Pancreas (tissue), 10 donors: ENCODE measurements at places on chromosomes 7 and 10. TPM values are rescaled to one million over a fixed set of nuclear protein-coding genes. Genes with fewer than 3 reads are reported as not detected.

Gene INHBA
- 3.1 TPM for total RNA-seq

DNA sequence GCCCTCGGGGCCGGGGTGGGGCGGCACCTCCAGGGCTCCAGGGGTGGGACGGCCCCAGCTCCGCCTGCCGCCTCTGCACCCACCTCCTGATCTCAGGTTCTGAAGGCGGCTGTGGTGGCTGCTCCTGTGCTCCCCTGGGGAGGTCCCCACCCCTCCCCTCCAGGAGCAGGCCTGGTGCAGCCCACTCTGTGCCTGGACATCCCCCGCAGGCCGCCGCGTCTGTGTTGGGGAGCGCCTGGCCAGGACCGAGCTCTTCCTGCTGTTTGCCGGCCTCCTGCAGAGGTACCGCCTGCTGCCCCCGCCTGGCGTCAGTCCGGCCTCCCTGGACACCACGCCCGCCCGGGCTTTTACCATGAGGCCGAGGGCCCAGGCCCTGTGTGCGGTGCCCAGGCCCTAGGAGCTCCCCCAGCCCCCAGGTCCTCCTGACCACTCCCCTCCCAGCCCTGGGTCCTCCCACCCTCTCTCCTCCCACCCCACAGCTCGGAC lies 5.5 kb downstream of the CYP2W1 start:
- no peak for DNase-seq
- H3K36me3 ChIP-seq: no peaks in the 10 kb centered on the region
- H3K4me3 ChIP-seq: no peak overlapping the region
- H3K27me3 ChIP-seq: no peaks in the 10 kb centered on the region
- H3K4me1 ChIP-seq: peaks cover 5% of the 10 kb centered on the region

GRCh38 chr7:97671571-97671970 lies 60.3 kb upstream of the TAC1 start:
- DNase-seq: no peak
- H3K4me1 ChIP-seq: no peaks in the 10 kb centered on the region
- no peak overlapping the region for H3K4me3 ChIP-seq
- H3K27me3 ChIP-seq: no peaks in the 10 kb centered on the region
- H3K27ac ChIP-seq: no peak overlapping the region

GRCh38 chr7:39978230-39978934 lies 28.3 kb downstream of the CDK13 start:
- no peak for DNase-seq
- H3K27me3 ChIP-seq: no peaks in the 10 kb centered on the region
- H3K27ac ChIP-seq: no peak overlapping the region
- no peak overlapping the region for H3K4me3 ChIP-seq
- no peaks in the 10 kb centered on the region for H3K36me3 ChIP-seq

Gene GDF2
- not detected for total RNA-seq

Gene AP5Z1
- total RNA-seq: 28.8 TPM

- no peak overlapping the region for H3K4me3 ChIP-seq
- no peak for DNase-seq
- no peaks in the 10 kb centered on the region for H3K36me3 ChIP-seq
- H3K4me1 ChIP-seq: peaks cover 3% of the 10 kb centered on the region
- no peak overlapping the region for H3K27ac ChIP-seq
- H3K27me3 ChIP-seq: no peaks in the 10 kb centered on the region
Measured at GRCh38 chr7:6346581-6346980, 74.2 kb upstream of the CYTH3 start.

- no peaks in the 10 kb centered on the region for H3K27me3 ChIP-seq
- no peak overlapping the region for H3K27ac ChIP-seq
- no peaks in the 10 kb centered on the region for H3K36me3 ChIP-seq
- no peak overlapping the region for H3K4me3 ChIP-seq
- H3K4me1 ChIP-seq: no peaks in the 10 kb centered on the region
Measured at GRCh38 chr10:10782603-10783002, 235.1 kb upstream of the CELF2 start.

GRCh38 chr7:12725575-12726316 lies 38.3 kb downstream of the ARL4A start:
- no peaks in the 10 kb centered on the region for H3K27me3 ChIP-seq
- no peak for DNase-seq
- no peak overlapping the region for H3K27ac ChIP-seq

- no peaks in the 10 kb centered on the region for H3K27me3 ChIP-seq
- H3K4me3 ChIP-seq: no peak overlapping the region
- no peak for DNase-seq
- no peak overlapping the region for H3K27ac ChIP-seq
Measured at GRCh38 chr10:128158021-128158795, 32.0 kb upstream of the MKI67 start.

DNA sequence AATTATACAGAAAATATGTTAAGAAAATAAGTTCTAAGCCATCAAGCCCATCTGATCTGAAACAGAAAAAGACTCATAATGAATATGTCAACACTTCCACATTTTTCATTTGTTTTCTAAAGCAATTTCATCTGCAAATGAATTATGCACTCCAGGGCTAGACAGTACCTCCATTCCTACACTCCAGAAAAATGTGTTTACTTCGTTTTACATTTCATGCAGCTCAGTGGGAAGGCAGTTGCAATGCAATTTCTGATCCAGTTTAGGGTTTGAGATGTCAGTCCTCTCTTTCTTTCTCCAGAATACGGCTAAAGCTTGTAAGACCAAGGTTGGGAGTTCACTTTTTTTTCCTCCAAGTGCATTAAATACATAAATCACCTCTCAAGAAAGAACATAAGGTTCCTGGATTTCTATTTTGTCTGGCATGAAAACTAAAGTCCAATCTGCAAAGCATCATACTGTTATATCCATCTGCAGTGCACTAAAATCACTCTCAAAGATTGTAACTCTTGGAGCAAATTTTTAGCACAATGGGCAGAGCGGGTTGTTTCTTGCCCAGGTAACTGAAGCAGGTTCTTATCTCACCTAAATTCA lies 348.8 kb upstream of the C7orf33 start:
- H3K27me3 ChIP-seq: no peaks in the 10 kb centered on the region
- no peaks in the 10 kb centered on the region for H3K4me1 ChIP-seq
- no peak overlapping the region for H3K4me3 ChIP-seq

GRCh38 chr10:117544004-117544701 lies 1.6 kb downstream of the EMX2 start:
- H3K4me1 ChIP-seq: peaks cover 11% of the 10 kb centered on the region
- no peaks in the 10 kb centered on the region for H3K36me3 ChIP-seq
- no peaks in the 10 kb centered on the region for H3K27me3 ChIP-seq
- no peak for DNase-seq
- H3K4me3 ChIP-seq: peak overlapping the region; percentile 18

- no peak overlapping the region for H3K4me3 ChIP-seq
- DNase-seq: no peak
- H3K36me3 ChIP-seq: no peaks in the 10 kb centered on the region
Measured at GRCh38 chr7:135771961-135772638, 23.5 kb upstream of the FAM180A start.

DNA sequence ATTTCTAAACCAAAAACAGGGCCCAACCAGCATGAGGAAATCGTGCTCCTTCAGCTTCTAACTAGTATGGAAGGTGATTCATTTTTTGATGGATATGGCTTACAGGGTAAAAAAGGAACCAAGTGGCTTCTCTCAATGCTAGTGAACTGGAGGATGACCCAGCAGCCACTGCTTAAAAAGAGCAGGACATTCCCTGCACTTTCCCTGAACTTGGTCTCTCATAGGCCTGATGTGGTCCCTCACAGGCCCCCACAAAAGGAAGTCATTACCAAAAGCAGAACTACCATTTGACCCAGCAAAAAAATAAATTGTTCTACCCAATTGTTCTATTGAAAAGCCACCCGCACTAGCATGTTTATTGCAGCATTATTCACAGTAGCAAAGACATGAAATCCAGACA lies 188.8 kb downstream of the CALN1 start:
- no peak overlapping the region for H3K4me3 ChIP-seq
- H3K36me3 ChIP-seq: no peaks in the 10 kb centered on the region
- H3K27me3 ChIP-seq: no peaks in the 10 kb centered on the region
- H3K27ac ChIP-seq: no peak overlapping the region

- H3K4me3 ChIP-seq: no peak overlapping the region
- H3K36me3 ChIP-seq: no peaks in the 10 kb centered on the region
- H3K27me3 ChIP-seq: no peaks in the 10 kb centered on the region
- H3K27ac ChIP-seq: no peak overlapping the region
Measured at GRCh38 chr10:74896788-74897527, 70.6 kb downstream of the KAT6B start.

Gene ZNF518A
- 10.5 TPM for total RNA-seq

GRCh38 chr7:42014625-42015618 lies 222.1 kb downstream of the GLI3 start:
- no peaks in the 10 kb centered on the region for H3K36me3 ChIP-seq
- H3K4me3 ChIP-seq: no peak overlapping the region
- DNase-seq: peak; percentile 64
- no peak overlapping the region for H3K27ac ChIP-seq
- H3K27me3 ChIP-seq: no peaks in the 10 kb centered on the region

- H3K36me3 ChIP-seq: no peaks in the 10 kb centered on the region
- H3K4me3 ChIP-seq: peak overlapping the region; percentile 95
- H3K4me1 ChIP-seq: peaks cover 18% of the 10 kb centered on the region
- DNase-seq: peak; percentile 32
Measured at GRCh38 chr7:30594048-30594539, 584 bp upstream of the GARS1 start.

DNA sequence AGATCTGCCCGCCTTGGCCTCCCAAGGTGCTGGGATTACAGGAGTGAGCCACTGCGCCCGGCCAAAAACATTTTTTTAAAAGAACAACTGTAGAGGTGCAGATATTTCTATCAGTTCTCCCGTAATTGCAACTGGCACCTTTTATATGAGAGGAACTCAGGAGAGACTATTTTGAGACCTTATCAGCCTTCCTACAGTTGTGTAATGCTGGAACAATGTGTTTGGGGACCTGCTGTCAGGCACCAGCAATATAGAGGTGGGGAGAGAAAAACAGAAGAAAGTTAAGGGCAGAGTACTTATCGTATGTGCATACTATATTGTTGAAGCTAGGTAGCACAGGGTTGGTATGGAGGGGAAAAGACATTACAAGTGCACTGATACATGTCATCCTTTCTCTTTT lies 343.8 kb upstream of the ANKRD30A start:
- no peak overlapping the region for H3K27ac ChIP-seq
- H3K27me3 ChIP-seq: no peaks in the 10 kb centered on the region
- no peak overlapping the region for H3K4me3 ChIP-seq
- DNase-seq: no peak
- no peaks in the 10 kb centered on the region for H3K36me3 ChIP-seq
- H3K4me1 ChIP-seq: no peaks in the 10 kb centered on the region

DNA sequence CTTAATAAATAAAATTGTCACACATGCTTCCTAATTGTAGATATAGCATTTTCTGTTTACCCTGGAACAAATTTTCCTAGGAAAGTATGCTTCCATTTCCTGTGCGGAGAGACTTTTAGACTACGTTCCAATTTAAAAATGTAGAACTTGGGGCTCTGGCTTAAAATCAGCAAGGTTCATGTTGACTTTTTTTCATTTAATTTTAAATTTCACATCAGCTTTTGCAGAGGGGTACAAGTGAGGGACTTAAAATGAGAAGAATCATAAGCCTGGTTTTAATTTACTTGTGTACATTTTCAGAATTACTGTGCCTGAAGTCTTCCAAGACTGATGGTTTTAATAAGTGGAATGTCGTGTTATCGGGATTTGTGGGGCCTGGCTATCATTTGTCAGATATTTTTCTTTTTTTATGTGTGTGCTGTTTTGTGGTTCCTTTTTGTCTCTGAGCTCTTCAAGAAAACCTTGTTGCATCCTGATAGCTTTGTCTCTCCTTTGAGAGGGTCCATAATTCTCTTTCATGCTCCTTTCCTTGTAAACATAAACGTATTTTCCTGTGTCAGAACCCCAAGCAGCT lies 8.8 kb upstream of the ATRNL1 start:
- no peaks in the 10 kb centered on the region for H3K4me1 ChIP-seq
- H3K27ac ChIP-seq: no peak overlapping the region
- no peaks in the 10 kb centered on the region for H3K36me3 ChIP-seq
- H3K4me3 ChIP-seq: no peak overlapping the region
- no peak for DNase-seq

Gene CALHM3
- total RNA-seq: 0.18 TPM

DNA sequence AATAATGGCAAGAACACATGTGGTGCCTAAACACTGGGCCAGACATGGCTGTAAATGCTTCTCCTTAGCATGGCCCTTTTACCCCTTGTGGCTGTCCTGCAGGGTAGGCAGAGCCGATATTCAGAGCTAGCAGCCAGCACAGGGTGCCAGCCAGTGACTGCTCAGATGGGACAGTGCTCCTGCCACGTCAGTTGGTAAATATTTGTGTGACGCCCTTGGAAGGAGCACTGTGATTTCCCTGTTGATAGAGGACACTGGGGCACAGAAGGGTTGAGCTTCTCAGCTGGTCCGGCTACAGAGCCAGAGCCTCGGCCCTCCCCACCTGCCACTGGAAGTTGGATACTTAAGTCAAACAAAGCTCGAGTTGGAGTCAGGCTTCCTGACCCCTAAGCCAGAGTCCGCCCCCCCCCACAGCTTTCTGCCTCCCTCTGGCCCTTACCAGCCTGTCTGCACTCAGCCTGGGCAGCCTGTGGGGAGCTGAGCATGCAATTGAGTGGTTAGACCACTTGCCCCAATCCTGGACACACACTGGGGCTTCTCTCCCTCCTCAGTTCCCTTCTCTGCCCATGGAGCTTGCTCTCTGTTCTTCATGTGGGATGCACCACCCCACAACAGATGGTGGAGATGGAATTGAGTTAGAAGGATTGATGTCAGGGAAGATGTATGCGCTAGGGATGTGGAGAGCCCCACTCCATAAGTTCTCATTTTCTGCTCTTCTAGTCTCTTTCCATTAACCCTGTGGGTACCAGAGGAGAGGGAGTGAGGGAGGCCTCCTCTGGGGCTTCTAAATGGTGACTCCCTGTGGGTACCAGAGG lies 350.8 kb downstream of the PLXNA4 start:
- H3K4me1 ChIP-seq: no peaks in the 10 kb centered on the region
- no peak for DNase-seq
- H3K27me3 ChIP-seq: no peaks in the 10 kb centered on the region
- H3K27ac ChIP-seq: no peak overlapping the region
- H3K4me3 ChIP-seq: no peak overlapping the region
- H3K36me3 ChIP-seq: no peaks in the 10 kb centered on the region

- no peak for DNase-seq
- no peaks in the 10 kb centered on the region for H3K27me3 ChIP-seq
- H3K4me1 ChIP-seq: no peaks in the 10 kb centered on the region
- no peaks in the 10 kb centered on the region for H3K36me3 ChIP-seq
- H3K27ac ChIP-seq: no peak overlapping the region
- H3K4me3 ChIP-seq: no peak overlapping the region
Measured at GRCh38 chr7:116021237-116021636, 9.3 kb downstream of the TFEC start.

Gene UPK3BL2
- total RNA-seq: 7.8 TPM

Gene AGBL3
- total RNA-seq: 2.2 TPM

Gene ST8SIA6
- not detected for total RNA-seq

DNA sequence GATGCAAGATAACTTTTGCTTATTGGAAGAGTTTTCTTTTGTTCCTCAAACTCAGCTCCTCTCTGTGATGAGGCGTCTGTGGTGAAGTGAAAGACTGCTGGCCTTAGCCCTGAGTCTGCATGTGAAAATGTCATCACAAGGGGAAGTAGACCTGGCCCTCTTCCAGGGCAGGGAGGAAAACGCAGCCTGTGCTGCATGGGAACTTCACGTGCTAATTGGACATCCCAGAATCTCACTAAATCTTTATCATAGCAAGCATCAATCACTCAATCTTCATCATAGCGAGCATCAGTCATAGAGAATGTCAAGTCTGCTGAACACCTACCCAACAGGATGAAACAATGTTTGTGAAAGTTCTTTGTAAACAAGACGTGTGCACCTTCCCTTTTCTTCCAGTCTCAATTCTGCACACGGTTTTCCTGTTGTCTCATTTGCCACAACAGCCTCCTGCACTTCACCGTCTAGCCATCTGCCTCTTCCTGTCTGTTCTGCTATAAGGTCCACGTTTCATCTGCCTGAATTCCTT lies 314.6 kb downstream of the FRMD4A start:
- no peaks in the 10 kb centered on the region for H3K4me1 ChIP-seq
- no peak for DNase-seq
- no peaks in the 10 kb centered on the region for H3K36me3 ChIP-seq
- H3K27me3 ChIP-seq: no peaks in the 10 kb centered on the region
- no peak overlapping the region for H3K4me3 ChIP-seq
